ENCODE measurements at places on chromosomes 3 and 15. TPM values are rescaled to one million over a fixed set of nuclear protein-coding genes. Genes with fewer than 3 reads are reported as not detected.

- DNase-seq: no peak
Observed at GRCh38 chr15:49223536-49224274, 53.7 kb downstream of the GALK2 start.

DNA sequence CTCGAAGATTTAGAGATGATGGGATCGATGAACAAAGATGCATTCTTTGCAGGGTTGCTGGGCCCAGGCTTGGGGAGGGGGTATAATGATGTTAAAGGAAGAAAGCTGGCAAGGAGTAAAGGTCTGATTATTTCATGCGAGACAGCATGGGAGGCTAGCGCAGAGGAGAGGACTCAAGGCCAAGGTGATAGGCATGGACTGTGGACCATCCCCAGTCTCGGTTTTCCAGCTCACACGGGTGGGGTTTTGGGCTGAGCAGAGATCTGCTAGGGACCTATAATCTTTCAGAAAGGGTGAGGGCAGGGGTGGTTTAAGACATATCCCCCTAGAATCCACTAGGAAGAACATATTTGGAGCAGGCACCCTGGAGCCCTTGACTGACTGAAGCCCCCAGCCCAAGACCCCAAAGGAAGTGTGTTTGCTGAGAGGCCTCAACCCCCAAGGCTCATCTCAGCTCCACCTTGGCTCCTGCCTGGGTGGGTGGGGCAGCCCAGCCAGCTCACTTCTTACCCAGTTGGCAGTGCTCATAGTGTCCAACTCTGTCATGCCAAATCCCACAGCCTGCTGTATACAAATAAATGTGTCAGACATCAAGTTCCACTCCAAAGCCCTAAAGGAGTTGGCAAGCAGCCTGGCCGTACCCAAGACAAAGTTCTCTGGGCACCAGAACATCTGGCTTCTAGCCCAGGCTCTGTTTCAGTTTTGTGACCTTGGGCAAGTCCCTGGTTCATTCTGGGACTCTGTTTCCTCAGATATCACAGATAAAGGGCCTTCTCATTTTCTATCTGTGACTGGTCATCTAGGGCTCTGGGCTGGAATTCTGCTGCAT, 17.9 kb downstream of the ACSBG1 start:
- no peak for DNase-seq

- DNase-seq: no peak
Observed at GRCh38 chr15:28922707-28923012, 36.9 kb downstream of the APBA2 start.

- no peak for DNase-seq
Observed at GRCh38 chr3:118380576-118380975, 654.1 kb downstream of the IGSF11 start.

DNA sequence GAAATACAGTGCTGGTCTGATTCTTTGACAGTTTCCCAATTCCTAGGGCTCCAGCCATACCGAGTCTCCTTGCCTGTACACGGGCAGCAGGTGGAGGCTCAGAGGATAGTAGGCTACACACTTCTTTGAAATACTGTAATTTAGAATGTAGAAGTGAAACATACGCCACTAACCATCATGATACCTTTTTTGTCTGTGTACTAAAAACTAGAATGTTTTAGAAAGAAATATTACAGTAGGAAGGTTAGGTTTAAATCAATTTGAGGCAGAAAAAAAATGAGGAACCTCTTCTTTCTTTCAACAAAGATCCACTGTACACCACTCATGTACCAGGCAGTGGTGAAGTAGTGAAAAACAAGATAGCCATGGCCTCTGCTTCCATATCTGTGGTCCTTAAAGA, 354.7 kb downstream of the MCTP2 start:
- no peak for DNase-seq

DNA sequence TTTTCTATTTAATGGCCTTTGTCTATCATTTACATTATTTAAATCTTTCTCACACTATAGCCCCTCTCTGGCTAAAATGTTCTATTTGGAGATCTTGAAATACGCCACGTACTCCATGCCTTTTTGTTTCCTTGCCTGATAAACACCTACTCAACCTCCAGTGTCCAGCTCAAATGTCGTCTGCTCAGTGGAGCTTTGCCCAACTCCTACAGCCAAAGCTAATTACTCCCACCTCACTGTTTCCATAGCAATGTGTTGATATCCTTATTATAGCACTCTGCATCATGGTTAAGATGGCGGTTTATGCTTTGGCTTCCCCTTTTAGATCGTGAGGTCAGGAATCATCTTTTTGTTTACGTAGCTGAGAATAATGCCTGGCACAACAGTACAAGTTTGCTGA, 55.9 kb downstream of the NGLY1 start:
- no peak for DNase-seq

GRCh38 chr3:71217640-71218222, 365.8 kb downstream of the FOXP1 start:
- no peak for DNase-seq

DNA sequence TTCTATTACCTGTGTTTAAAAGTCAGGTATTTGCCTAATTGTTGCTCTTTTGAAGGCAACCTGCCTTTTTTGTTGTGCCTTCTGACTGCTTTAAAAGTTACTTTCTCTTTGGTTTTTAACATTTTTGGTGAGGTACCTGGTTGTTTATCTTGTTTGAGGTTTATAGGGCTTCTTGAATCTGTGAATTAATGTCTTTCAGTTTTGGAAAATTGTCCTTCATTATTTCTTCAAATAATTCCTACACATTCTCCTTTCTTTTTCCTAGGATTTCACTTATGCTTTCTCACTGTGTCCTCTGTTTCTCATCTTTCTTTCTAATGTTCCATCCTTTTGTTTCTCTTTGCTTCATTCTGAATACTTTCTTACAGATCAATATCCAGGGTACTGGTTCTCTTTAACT, 30.8 kb downstream of the HHLA2 start:
- DNase-seq: no peak

The NR1I2 gene
- not detected for total RNA-seq

The GRAMD1C gene
- total RNA-seq: 23.0 TPM

The C3orf80 gene
- 0.13 TPM for total RNA-seq

The STRIT1 gene
- total RNA-seq: 0.42 TPM

The HCN4 gene
- total RNA-seq: 0.03 TPM

The GLDN gene
- 3.7 TPM for total RNA-seq

The TMC3 gene
- total RNA-seq: not detected

The LRRC34 gene
- total RNA-seq: 1.8 TPM

The THSD4 gene
- total RNA-seq: 39.2 TPM

The ZIC1 gene
- total RNA-seq: 2.9 TPM

Measured in lower leg skin (tissue), 4 donors.